ENCODE measurements at places on chromosomes 2 and 18. TPM values are rescaled to one million over a fixed set of nuclear protein-coding genes. Genes with fewer than 3 reads are reported as not detected.

Gene CIB4
- not detected for total RNA-seq

Gene PSME4
- total RNA-seq: 44.3 TPM

Gene SAG
- not detected for total RNA-seq

Gene CD207
- total RNA-seq: not detected

Gene SLC9A2
- total RNA-seq: 0.07 TPM

Gene CYB5A
- total RNA-seq: 155 TPM

Gene SNTG2
- total RNA-seq: not detected

Gene HAAO
- total RNA-seq: not detected

Gene ZC3H8
- 4.3 TPM for total RNA-seq

Gene NT5DC4
- not detected for total RNA-seq

Gene CAPN14
- 4.0 TPM for total RNA-seq

Gene ABCG8
- not detected for total RNA-seq

Gene NCKAP5
- 1.8 TPM for total RNA-seq

Gene ADAM23
- 0.09 TPM for total RNA-seq

Gene HOXD12
- not detected for total RNA-seq

Gene SULT1C4
- not detected for total RNA-seq

Gene AQP12A
- not detected for total RNA-seq

Gene PAPOLG
- 12.3 TPM for total RNA-seq

Gene REG3G
- not detected for total RNA-seq

Gene TRIM54
- total RNA-seq: not detected

Gene ERBB4
- not detected for total RNA-seq

Gene SLC38A11
- total RNA-seq: not detected

Gene TOGARAM2
- total RNA-seq: not detected

Gene TDRD15
- not detected for total RNA-seq

Data from airway epithelial cell (primary cell).